ENCODE measurements at places on chromosomes 16 and 17. TPM values are rescaled to one million over a fixed set of nuclear protein-coding genes. Genes with fewer than 3 reads are reported as not detected.
A peak's percentile ranks its signal among the peaks of the same experiment; 100 is the strongest.

DNA sequence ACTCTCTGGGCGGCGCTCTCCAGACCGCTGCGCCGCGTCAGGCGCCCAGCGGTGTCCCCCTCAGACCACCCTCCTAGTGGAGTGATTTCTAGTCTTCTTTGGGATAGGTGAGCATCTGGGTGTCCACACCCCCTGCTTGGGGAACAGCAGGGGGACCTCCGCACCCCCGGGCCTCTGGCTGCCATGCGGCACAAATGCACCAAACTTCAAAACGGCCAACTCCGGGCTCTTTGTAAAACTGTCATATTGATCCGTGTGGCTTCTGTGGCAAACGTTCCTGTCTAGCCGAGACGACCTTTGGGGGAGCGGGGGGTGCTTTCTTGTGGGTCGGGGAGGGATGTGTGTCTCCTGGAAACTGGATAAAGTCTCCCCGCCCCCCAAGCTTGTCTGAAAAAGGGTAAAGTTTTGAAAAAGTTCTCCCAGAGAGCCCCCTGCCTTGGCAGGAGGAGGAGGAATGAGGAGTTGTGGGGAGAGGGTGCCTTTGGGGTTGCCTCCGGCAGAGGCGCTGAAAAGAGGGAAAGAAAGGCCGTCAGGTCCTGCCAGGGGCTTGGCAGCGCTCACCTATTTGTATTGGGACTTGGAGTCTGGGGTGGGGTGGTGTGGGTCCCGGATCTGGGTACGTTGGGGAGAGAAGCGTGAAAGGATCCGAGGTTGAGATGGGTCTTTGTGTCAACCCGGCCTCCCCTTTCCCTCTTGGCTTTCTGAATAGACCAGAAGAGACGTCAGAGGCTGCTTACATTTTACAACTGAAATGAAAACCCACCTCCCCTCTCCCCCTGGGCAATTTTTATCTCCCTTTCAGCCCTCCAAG is 2.2 kb upstream of the CHD3 start:
- peak; percentile 30 for DNase-seq

The CDH13 gene
- total RNA-seq: 66.0 TPM

DNA sequence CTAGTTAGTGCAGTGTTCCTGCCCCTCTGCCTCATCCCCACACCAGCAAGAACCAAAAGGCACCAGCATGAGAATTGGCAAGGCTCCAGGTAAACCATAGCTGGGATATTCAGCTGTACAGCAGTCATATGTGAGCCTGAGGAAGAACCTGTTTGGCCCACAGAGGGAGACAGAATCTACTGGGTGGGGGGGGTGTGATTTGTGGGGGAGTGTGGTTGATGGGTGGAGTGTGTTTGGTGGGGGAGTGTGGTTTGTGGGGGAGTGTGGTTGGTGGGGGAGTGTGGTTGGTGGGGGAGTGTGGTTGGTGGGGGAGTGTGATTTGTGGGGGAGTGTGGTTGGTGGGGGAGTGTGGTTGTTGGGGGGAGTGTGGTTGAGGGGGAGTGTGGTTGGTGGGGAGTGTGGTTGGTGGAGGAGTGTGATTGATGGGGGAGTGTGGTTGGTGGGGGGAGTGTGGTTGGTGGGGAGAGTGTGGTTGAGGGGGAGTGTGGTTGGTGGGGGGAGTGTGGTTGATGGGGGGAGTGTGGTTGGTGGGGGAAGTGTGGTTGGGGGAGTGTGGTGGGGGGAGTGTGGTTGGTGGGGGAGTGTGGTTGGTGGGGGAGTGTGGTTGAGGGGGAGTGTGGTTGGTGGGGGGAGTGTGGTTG is 19.5 kb downstream of the MINK1 start:
- DNase-seq: peak; percentile 21

The MAP2K6 gene
- 8.1 TPM for total RNA-seq

DNA sequence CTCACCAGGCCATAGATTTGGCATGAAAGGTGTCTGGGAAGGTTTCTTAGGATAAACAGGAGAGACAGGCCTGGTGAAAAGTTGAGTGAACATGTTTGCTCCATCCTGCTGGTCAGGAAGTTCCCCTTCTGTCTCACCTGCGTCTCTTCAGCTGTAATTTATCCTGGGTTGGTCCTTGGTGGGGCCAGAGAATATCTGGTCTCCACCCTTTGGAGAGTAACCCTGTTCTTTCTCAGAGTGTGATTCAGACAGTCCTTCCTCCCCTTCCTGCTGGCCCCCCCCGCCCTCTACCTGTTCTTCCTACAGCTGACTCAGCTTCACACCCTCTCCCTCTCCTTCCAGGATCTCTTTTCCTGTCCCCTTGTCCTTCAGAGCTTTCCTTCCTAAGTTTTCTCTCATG is 17.1 kb downstream of the MINK1 start:
- DNase-seq: no peak

- no peak for DNase-seq
Measured at GRCh38 chr16:83363521-83363920, 444.3 kb upstream of the HSBP1 start.

- no peak for DNase-seq
Measured at GRCh38 chr16:55047331-55047730, 116.7 kb downstream of the IRX5 start.

DNA sequence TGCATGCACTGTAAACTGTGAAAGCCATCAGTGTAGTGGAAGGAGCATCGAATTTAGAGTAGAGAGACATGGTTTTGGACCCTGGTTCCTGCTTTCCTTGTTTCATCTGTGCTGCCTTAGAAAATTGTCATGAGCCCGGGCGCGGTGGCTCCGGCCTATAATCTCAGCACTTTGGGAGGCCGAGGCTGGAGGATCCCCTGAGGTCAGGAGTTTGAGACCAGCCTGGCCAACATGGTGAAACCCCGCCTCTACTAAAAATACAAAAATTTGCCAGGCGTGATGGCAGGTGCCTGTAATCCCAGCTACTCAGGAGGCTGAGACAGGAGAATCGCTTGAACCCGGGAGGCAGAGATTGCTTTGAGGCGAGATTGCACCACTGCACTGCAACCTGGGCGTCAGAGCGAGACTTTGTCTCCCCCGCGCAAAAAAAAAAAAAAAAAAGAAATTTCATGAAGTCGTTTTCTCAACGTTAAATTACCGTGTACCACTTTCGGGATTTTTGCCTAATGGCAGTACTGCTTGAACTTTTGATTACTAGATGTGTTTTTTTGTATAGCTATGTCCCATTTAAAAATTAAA is 912 bp downstream of the COQ7 start:
- no peak for DNase-seq

The RASL10B gene
- 7.6 TPM for total RNA-seq

The TMEM238L gene
- not detected for total RNA-seq

DNA sequence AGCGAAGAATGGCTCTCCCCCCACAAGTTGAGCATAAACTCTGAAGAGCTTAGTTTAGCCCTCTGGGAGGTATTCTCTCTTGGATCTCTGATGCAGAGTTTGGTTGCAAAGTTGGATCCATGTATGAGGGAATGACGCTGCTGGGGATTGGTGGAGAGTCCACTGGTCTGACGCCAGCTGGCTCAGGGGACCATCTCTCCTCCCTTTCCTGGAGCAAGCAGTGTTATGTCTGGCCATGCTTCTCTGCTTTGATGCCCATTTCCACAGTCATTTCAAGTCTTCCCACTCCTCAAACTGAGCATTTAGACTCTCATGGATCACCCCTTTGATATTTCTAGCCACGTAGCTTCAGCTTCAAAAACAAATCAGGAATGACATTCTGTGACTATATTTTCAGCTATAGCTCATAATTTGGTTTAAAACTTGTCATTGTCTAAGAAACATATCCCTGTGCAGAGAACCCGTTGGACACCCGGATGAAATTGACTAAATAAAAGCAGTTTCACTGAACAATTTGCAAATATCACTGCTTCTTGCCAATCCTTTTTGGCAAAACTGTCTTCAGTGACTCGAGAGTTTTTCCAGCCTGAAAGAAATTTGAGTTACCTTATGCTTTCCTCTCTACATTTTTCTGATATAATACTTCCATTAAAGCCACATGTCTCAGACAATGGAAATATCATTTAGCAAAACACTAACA is 193.4 kb upstream of the CDH11 start:
- no peak for DNase-seq

DNA sequence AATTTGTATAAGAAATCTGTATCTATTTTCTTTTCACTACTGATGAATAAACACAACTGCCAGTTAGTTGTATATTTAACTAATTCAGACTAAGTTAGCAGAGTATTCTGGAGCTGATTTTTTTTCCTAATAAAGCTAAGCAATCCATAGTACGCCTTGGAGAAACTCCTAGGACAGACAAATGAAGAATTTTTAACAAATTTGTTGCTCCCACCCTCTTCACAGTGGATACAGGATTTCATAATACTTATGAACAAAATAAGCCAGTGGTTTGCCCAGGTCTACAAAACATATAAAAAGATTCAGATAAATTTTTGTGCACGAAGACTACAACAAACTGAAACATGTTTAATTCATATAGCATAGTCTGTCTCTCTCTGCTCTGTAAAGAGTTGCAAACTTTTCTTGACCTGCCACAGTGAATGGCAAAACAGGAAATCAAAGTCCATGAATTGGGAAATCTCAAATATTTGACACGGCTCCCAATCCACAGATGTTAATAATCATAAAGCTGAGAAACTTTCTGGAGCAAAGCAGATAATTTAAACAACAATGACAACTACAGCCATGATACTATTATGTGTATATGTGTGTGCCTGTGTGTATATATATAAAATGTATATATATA is 594 bp upstream of the ABCA6 start:
- no peak for DNase-seq

The DPEP3 gene
- total RNA-seq: not detected

The KCNJ18 gene
- total RNA-seq: not detected

DNA sequence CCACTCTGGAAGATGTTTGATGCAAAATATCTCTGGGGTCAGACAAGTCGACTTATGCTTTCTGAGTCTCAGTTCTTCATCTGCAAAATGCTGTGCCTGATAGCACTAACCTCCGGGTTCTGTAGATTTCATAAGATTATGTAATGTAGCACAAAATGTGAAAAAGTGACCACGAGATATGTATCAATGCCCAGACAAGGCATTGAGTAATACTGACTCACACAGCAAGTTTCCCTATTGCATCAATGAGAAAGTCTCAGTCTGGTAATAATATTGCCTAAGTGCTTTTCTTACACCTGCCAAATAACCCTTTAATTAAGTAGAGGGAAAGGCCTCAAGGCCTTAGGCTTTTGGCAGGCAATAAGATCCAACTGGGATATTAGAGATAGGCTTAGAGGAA is 41.4 kb upstream of the MMP2 start:
- DNase-seq: no peak

- no peak for DNase-seq
Measured at GRCh38 chr16:73873643-73874042, 423.0 kb upstream of the PSMD7 start.

The SPAG5 gene
- total RNA-seq: 84.5 TPM

GRCh38 chr17:10061111-10061845 is 137.1 kb downstream of the GAS7 start:
- DNase-seq: no peak

Data from HT1080 (cell line).